Inflammatory macrophage (primary cell): ENCODE measurements at places on chromosomes 4 and X.

GRCh38 chr4:3067473-3068001, 6.8 kb downstream of the HTT-AS start:
- DNase-seq, result no peak

DNA sequence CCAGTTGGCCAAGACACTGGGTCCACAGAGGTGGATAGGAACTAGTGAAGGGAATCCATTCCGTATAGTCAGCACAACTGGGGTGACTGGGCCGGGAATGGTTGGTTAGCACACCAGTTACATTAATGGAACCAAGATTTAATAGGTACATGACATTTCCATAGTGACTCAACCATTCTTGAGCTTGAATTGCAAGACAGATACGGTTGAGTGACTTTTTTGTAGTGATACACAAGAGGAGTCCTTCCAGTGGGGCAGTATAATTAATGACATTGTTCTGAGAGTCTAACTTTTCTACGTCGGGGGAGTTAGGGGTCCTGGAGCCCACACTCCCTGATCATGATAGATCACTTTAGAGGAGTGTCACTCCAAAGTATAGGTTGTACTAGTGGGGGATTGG, 211.6 kb upstream of the CXCL13 start:
- no peak for DNase-seq

- no peak for DNase-seq
Observed at GRCh38 chr4:16126714-16127113, 42.9 kb upstream of the PROM1 start.

DNA sequence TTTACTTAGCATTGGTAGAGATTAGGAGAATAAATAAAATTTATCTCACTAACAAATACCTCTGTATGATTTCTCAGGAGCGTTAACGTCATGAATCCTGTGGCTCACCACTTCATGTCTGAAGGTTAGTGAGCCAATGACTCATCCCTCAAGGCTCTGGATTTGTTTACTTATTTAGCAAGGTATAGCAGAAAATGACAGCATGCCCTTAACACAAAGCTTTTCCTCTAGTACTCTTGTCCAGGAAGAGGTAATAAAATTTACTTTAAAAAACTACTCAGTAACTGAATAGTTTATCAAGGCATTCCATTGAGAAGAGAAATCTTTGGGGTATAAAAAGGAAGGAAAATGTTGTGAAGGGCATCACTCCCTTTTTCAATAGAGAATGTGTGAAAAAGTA, 823.8 kb downstream of the CCSER1 start:
- no peak for DNase-seq

- DNase-seq, result no peak
Observed at GRCh38 chr4:139966383-139966782, 187.6 kb downstream of the MAML3 start.

- no peak for DNase-seq
Observed at GRCh38 chr4:154004507-154005170, 215.8 kb upstream of the SFRP2 start.
